GM12891 (cell line): ENCODE measurements at places on chromosomes 1 and 21.

- DNase-seq, result no peak
These were observed 99.5 kb upstream of the DUSP10 start for GRCh38 chr1:221841251-221841982.

DNA sequence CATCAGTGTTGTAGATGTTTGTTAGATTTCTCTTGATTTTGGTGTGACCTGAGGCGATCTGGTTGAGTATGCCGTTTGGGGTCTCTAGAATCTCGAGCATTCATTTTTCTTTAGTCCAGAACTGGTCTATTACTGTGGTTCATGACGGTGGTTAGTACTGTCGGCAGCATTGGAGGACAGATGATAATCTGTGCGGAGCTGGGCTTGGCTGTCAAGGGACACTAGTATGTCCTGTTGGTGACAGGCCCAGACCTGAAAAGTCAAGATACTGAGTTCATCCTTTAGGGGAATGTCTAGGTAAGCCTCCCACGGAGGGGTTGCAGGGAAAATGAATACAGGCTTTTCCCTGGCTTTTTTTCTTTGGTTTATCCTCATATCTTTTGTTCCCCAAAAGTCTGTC lies 59.8 kb downstream of the PEX14 start:
- DNase-seq, result no peak

- DNase-seq, result no peak
These were observed 22.1 kb downstream of the SLC2A7 start for GRCh38 chr1:9004031-9004699.

DNA sequence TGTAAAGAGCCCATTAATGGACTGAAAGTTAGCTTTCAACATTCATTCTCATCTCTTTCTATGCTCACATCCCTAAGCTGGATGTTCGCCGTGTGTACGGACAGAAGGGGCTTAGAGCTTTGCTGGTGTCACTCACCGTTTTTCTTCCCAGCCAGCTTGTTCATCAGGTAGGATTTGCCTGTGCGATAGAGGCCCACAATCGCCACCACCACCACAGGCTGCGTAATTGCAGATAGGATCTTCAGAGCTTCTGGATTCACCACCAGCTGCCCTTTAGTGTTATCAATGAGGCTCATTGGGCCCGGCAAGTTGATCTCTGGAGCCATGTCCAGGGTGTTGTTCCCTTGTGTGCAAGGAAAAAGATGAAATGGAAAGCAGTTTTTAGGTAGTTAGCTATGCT lies 4.3 kb downstream of the GBP2 start:
- DNase-seq, result no peak

GRCh38 chr1:110125810-110126209 lies 13.6 kb downstream of the UBL4B start:
- DNase-seq, result no peak

- no peak for DNase-seq
These were observed 418.6 kb upstream of the PROX1 start for GRCh38 chr1:213568929-213569815.

DNA sequence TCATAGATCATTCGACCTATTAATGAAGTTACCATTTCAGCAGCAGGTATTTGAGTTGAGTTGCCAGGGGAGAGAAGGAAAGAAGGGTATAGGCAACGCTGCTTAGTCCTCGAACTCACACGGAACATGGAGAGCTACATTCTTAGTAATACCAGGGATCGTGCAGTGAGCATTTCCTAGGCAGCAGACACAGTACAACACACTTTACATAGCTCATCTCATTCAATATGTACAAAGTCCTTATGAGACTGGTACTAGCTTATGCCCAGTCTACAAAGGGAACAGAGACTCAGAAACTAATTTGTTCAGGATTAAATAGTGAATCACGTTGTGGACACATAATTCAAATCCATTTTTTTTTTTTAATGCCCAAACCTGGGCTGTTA lies 25.6 kb downstream of the IRF2BP2 start:
- DNase-seq, result no peak

GRCh38 chr1:16158993-16159831 lies 3.3 kb upstream of the EPHA2 start:
- no peak for DNase-seq

- no peak for DNase-seq
These were observed 7.5 kb downstream of the DMAP1 start for GRCh38 chr1:44220755-44221154.

DNA sequence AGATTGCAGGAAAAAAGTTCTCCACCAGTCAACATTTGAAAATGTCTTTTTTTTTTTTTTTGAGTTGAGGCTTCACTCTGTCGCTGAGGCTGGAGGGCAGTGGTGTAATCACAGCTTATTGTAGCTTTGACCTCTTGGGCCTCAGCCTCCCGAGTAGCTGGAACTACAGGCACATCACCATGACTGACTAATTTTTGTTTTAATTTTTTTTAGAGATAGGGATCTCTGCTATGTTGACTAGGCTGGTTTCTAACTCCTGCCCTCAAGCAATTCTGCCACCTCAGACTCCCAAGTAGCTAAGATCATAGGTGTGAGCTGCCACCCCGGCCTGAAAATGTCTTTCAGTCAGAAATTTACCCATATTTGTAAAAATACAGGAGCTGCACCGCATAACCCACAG lies 30.6 kb upstream of the USP24 start:
- no peak for DNase-seq

GRCh38 chr1:205056188-205056611 lies 13.2 kb downstream of the CNTN2 start:
- no peak for DNase-seq

GRCh38 chr21:45506241-45506817 lies 35.9 kb downstream of the SLC19A1 start:
- DNase-seq, result no peak

- DNase-seq, result no peak
These were observed 9.9 kb upstream of the GALNT2 start for GRCh38 chr1:230057100-230057499.

DNA sequence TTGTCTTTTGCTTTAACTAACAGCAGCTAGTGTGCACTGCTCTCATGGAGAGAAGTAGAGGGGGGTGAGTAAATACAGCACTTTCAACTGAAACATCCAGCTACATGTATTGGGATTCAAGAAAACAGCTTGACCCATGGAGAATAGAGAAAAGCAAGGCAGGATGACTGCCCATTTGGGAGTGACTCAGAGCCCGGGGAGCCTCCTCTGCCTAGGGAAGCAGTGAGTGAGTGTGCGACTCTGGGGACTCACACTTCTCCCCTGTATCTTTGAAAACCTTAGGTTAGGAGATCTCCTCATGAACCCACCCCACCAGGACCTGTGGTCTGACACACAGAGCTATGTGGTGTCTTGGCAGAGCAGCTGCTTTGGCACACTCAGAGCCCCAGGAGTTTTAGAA lies 82.0 kb upstream of the PTGFR start:
- no peak for DNase-seq
